ENCODE measurements at places on chromosomes 3 and 15. TPM values are rescaled to one million over a fixed set of nuclear protein-coding genes. Genes with fewer than 3 reads are reported as not detected.

The ECE2 gene
- not detected for total RNA-seq

The ZNF770 gene
- total RNA-seq, result 15.7 TPM

The LMOD3 gene
- total RNA-seq, result not detected

The GOLGA6C gene
- total RNA-seq, result not detected

GRCh38 chr3:80556763-80557162 lies 789.0 kb upstream of the ROBO1 start:
- DNase-seq, result no peak

GRCh38 chr3:113552851-113553250 lies 20.5 kb downstream of the SIDT1 start:
- DNase-seq, result no peak

DNA sequence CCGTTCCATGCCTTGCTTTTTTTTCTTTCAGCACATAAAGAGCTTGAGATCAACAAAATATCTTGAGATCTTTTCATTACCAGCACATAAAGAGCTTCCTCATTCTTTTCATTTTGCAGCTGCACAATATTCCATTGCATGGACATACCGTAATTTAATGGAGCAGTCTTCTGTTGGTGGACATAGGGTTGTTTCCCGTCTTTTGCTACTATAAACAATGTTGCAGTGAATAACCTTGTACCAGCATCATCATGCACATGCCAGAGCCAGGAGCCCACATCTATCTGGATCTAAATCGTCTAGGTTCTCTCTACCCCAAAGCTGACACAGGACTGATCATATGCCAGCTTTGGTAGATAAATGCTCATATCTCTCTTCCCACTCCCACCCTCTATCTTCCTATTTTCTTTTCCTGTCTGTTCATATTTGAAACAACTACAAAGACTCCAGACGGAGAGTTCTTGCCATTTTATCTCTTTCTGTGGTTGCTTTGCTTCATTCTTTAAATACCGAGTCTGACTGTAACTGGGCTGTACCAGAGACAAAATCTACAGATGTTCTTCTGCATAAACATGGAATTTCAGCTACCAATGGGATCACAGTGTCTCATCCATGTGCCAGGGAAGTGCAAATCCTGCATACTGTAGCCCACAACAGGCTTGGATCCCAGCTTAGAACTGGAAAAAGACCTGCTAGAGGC lies 47.1 kb upstream of the AKAP13 start:
- DNase-seq, result no peak

DNA sequence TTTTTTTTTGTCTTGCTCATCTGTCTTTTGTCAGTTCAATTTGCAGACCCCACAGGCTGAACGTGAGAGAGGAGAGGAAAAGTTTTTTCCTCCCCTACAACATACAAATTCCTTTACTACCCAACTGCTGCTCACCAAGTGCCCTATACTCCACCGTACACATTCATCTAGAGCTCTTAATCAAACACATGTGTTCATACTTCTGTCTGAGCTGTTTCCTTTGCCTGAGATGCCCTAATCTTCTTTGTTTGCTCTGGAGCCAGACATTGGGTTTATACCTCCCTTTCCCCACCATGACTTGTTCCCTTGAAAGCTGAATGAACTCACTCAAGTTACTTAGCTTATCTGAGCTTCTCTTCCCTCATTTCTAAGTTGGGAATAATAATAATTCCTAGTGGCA lies 122.7 kb upstream of the RASGRP1 start:
- no peak for DNase-seq

DNA sequence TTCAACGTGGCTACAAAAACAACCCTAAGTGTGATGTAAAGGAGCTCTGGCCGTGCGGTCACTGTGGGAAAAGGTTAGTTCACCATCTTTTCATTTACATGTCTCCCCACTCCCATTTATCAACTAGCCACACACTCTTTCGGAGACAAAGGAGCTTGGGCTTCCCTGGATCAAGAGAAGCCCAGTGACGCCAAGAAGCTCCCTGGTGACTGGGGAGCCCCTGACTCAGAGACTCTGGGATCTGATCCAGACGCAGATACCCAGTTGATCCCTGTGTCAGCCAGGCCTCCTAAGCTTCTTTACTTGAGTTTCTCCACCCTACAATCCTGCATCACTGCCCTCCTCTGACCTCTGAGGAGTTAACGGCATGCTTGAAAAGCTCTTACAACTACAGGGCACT lies 43.9 kb downstream of the HEG1 start:
- DNase-seq, result no peak

- peak; percentile 96 for DNase-seq
Measured at GRCh38 chr15:101091080-101092017, 160.5 kb downstream of the CHSY1 start.

DNA sequence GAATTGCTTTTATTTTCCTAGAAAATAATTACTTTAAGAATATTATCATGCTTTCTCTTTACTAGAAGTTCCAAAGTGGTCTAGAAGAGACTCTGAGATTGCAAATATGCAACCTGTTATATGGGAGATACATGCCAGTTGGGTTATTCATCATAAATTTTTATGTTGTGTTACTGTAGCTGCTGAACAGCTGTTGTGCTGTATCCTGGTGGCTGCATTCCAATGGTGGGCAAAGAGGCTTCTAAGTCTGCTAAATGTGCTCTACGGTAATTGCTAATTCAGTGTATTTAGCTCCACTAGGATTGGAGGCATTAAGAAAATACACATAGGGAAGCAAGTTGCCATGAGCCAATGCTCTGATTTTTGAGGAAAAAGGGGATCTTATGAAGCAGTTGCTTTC lies 409.0 kb downstream of the TUSC7 start:
- no peak for DNase-seq

DNA sequence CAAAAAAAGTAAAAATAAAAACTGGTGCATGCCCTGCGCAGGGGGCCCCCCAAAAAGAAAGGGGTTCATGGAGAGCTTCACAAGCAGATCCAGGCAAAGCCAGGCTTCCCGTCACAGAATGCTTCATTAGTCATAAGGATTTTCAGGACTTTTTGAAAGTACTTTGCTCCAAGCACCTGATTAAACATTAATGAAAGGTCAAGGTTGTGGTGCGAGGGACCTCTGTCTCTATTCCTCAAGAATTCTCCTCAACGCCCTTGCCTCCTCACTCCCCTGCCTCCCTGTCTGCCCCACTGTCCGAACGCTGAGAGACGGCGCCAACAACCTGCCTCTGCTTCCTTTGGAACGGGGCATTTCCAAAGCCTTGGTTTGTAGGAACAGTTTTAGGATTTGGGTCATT lies 240.1 kb upstream of the IGF1R start:
- no peak for DNase-seq

GRCh38 chr15:41921639-41922038 lies 27.8 kb upstream of the SPTBN5 start:
- no peak for DNase-seq

DNA sequence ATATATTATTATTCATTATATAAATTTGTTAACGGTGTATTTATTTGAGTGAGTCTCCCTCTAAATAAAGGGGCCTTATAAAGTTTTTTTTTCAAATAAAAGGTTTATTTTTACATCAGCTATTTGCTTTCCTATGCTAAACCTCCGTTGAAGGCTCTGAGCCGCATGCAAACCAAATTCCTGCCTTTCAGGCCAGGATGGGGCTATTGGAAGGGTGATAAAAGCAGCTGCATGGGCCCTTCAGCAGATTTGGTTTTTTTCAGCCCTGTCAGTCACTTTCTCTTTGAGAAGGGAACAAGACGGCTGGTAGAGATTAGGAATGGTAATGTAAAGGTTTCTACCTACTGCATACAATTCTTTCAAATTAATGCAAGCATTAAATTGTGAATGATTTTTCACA lies 244.2 kb downstream of the WNT5A start:
- no peak for DNase-seq

DNA sequence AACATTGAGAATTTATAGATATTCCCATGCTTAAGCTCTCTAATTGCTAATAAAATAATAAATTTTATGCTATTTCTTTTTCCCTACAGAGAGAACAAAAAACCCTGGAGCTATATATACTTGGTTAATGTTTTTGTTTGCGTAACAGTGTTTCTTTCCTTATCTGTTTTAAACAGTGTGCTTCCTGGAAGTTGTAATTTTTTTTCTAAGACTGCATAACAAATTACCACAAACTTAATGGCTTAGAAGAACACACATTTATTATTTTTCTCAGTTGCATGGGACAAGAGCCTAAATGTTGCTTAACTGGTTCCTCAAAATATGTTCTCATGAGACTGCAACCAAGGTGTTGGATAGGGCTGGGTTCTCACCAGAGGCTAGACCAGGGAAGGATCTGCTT lies 49.7 kb upstream of the DPH6 start:
- no peak for DNase-seq

GRCh38 chr3:152360966-152361365 lies 92.2 kb downstream of the MBNL1 start:
- DNase-seq, result no peak
